ENCODE measurements at places on chromosomes 7 and 10.

DNA sequence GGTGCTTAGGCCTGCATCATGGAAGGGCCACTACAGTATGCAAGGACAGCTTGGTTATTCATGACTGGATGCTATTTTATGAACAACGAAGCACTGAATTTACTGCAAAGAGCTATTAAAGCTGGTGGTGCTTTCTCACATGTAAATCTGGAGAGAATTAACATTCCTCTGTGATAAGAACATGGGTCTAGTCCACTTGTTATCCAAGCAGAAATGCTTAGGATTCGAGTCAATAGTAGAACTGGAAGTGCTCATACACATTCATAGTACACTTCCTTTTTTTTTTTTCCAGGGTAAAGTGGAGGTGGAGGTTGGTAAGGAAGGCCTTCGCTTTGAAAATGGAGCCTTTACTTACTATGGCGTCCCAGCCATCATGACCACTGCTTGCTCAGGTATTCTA lies 35.0 kb downstream of the CNNM1 start:
- peak; percentile 50 for DNase-seq

DNA sequence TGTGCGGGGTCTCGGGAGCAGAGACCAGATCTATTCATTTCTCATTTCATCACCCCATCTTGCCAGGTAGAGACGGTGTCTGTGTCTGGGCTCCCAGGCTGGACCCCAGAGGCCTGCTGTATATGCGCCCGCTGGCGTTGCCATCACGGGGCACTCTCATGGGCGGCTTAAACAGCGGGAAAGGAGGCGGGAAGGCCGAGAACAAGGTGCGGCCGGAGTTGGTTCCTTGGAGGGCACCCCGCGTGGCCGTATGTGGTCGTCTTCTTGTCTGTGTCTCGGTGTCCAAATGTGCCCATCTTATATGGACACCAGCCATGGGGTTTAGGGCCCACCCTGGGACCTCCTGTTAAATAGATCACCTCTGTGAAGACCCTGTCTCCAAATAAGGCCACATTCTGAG lies 2.1 kb upstream of the CFAP46 start:
- no peak for DNase-seq

DNA sequence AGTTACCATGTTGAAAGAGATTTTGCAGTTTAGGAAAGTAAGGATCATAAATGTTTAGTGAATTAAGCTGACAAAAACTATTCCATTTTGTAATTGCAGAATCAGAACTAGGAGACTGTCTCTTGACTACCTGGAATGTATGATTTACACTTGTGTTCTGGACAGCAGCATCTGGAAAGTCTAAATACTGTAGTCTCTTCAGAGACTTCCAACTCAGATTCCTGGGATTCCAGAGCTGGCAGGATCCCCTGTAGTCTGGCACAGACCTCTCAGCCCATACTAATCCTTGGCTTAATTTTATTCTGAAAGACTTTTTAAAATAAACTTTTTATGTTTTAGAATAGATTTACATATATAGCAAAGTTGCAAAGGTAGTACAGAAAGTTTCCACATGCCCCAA lies 452.7 kb downstream of the DPP6 start:
- DNase-seq: no peak

DNA sequence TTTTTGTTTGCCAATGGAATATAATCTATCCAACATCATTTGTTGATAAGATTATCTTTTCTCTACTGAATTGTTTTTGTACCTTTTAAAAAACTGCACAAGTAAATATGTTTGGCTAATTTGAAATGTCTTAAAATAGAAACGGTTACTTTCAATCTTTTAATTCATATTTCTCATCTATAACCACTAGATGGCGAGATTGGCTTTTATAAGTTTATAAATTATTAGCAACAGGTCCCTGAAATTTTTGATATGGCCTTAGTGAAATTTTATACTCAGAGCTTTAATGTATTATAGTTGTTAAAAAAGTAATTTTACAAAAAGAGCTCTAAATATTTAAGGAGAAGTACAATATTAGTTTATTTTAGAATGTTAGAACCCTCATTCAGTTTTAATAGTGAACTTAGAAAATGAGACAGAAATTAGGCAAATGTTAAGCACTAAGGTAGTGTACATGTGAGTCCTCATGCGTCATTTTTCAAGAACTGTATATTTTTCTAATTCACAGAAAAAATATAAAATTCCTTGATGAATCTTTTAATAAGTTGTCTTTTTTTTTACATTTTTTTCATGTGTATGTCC lies 592.5 kb downstream of the ARL4A start:
- no peak for DNase-seq

DNA sequence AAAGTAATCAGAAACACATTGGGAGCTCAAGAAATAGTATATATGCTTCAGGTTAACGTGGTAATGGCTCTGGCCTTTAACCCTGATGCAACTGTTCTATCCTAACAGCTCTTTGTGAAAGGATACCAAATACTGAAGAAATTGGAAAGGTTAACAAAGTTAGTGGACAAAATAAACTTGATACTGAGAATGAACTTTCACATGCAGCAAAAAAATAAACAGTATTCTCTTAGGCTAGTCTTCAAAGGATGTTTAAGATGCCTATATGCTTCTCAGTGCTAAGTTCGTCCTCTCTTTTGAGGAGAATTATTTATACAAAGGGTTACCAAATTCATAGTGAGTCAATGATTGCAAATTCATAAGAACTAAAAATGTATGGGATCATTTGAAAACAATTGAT lies 256.2 kb upstream of the FERD3L start:
- no peak for DNase-seq

DNA sequence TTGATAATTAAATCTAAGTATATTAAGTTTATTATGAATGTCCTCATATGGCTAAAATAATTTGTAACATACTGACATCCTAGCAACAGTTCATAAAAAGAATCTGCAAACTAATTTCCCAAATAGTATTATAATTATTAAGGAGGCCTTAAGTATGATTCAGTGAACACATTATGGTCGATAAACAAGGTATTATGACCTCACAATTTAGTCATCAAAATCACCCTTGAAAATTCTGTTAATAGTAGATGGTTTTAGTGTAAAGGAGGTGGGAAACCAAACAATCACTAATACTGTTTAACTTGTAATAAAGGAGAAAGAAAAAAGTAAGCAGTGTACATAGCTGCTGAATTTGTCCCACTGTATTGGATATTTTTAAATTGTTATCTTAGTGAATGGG lies 2.1 kb downstream of the ETV1 start:
- no peak for DNase-seq

DNA sequence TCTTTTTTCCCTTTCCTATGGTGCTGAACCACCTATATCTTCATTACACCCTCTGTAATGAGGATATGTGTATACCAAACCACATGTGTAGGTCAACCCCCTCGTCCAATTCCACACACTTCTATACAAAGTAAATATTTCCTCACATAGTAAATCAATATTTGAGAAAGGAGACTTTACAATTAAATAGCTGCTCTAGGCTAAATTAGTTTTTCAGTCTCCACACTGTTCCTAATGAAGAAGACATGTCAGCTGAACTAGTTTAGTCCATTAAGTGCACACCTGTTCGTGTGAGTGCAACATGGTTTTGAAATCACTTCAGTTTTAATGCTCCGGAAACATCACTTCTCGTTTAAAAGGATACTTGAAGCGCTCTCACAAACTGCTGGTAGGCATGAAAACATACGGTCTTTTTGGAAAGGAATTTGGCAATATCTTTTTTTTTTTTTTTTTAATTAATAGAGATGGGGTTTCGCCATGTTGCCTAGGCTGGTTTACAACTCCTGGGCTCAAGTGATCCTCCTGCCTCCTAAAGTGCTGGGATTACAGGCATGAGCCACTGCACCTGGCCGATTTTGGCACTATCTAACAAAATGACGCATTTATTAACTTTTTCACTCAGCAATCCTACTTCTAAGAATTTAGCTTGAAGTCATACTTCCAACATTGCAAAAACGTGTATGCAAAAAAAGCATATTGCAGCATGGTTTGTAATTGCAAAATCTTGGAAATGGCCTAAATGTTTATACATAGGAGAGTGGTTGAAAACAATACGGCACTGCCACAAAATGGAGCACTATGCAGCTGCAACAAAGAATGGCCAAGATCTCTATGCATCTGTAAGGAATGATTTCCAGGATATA lies 2.1 kb upstream of the XRCC2 start:
- no peak for DNase-seq

DNA sequence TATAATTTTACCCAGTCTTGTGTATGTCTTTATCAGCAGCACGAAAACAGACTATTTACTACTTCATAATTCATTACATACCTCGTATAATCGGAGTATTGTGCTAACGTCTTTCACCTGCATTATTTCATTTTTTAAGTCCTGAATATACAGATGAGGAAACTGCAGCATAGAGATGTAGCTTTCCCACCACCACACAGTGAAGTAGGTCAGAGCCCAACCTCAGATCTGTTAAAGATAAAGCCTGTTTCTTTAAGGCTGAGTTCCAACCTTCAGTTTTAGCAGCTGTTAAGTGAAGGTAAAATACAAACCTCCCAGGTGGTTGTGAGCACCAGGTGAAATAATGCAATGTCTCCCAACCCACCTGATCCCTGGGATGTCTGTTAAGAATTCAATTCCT lies 2.0 kb upstream of the ADAM12 start:
- no peak for DNase-seq

GRCh38 chr10:43453266-43453831 lies 16.4 kb downstream of the ZNF487 start:
- DNase-seq: no peak

Data from AG09309 (cell line).